ENCODE measurements at places on chromosomes 6 and 20.

GRCh38 chr6:30077218-30077617 lies 1.6 kb upstream of the RNF39 start:
- no peak for DNase-seq

GRCh38 chr6:117552618-117553017 lies 49.7 kb downstream of the GOPC start:
- no peak for DNase-seq

GRCh38 chr20:11145616-11146015 lies 471.8 kb upstream of the JAG1 start:
- DNase-seq = no peak

GRCh38 chr6:133594652-133595110 lies 294.2 kb upstream of the TCF21 start:
- DNase-seq = no peak

- no peak for DNase-seq
Measured at GRCh38 chr6:125821825-125822281, 31.1 kb downstream of the NCOA7 start.
